Uterus (tissue), 4 donors: ENCODE measurements at places on chromosomes 2 and 18.

DNA sequence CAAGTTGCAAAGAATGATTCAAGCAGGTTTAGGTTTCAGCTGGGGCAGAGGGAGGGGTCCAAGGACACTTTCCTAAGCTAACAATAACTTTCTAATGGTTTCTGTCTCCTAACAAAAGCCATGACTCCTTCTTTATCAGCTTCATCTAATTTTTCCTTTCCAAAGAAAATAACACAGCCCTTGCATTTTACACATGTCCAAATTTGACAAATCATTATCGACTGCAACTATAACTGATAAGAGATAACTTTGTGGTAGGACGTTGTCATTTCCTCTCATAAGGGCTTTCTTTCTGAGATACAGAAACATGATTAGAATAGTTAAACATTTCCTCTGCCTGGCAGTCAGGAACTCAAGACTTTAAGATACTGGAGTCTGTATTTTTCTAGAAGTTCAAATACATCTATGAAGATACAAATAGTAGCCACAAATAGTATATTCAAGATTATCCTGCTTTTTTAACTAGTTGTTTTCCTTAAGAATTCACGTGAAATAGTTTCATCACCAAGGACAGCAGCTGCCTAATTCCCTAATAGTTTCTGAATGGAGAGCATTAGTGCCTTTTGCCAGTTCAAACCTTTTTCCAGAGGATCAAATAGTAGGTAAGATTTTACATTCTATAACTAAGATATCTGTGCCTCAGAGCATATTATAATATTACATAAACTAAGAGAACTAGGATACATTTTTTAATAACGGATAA lies 263.2 kb downstream of the EXOC6B start:
- DNase-seq = no peak
- peak overlapping the region; percentile 35 for H3K27ac ChIP-seq
- H3K4me3 ChIP-seq = no peak overlapping the region
- no peaks in the 10 kb centered on the region for H3K27me3 ChIP-seq

GRCh38 chr18:33466822-33467221 lies 26.3 kb upstream of the CCDC178 start:
- DNase-seq = no peak
- no peaks in the 10 kb centered on the region for H3K4me1 ChIP-seq
- no peaks in the 10 kb centered on the region for H3K36me3 ChIP-seq
- no peak overlapping the region for H3K27ac ChIP-seq
- H3K4me3 ChIP-seq = no peak overlapping the region
- no peaks in the 10 kb centered on the region for H3K27me3 ChIP-seq

DNA sequence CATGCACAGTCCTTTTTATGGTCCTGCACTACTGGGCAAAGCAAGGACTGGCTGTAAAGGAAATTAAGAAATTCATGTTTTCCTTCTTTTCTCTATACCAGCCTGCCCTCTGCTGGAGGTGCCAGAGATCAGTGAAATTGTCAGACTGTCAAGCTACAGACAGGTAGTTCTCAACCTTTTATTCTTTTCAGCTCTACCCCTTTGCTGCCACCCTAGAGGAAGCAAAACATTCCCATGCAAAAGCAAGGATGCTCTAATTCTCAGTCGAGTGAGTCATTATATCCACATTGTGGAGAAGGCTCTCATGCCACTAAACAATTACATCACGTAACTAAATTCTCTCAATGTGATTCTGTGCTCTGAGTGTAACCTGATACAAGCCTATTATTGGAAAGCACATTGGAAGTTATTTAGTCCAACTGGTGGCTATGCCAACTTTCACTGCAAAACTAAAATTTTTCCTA lies 25.0 kb upstream of the RAPGEF4 start:
- H3K27me3 ChIP-seq = no peaks in the 10 kb centered on the region
- no peak overlapping the region for H3K4me3 ChIP-seq
- H3K36me3 ChIP-seq = no peaks in the 10 kb centered on the region

DNA sequence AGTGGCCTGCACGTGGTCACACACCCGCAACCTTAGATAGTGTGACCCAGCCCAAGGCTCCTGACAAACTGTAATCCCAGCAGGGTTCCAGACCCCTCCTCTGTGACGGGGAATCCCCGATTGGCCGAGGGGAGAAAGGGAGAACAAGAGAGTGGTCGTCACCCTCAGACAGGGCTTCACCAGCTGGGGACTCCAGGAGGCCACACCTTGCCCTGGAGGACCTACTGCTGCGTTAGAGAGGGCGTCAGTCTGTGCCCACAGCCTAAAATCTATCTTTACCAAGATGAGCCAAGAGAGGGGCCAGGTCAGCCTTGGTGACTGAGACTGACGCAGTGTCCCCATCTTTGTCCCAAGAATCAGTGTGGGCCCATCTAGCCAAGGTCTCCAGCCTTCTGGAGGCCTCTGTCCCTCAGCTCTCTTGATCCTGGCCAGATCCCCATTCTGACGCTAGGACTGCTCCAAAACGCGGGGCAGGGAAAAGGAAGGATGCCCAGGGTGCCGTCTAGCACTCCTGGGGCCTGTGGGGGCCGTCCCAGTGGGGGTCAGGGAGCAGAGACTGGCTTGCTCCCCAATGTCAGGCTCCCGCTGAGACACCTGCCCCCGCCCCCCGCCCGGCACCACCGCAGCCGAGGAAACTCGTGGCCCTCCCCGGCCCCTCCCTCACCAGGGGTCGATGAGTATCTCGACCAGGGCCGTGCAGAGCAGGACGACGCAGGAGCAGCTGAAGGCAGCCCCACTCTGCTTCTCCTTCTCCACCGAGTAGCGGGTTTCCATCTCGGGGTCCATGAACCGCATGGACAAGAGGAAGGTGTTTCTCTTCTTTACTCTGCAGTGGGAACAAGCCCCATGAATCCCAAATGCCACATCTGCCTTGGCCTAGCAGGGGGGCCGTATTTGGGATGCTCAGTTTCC lies 40.9 kb downstream of the CENPO start:
- DNase-seq = no peak
- H3K36me3 ChIP-seq = no peaks in the 10 kb centered on the region
- H3K4me3 ChIP-seq = no peak overlapping the region

GRCh38 chr18:63325086-63325686 lies 5.6 kb upstream of the BCL2 start:
- no peaks in the 10 kb centered on the region for H3K27me3 ChIP-seq
- H3K27ac ChIP-seq = no peak overlapping the region
- H3K4me3 ChIP-seq = no peak overlapping the region
- DNase-seq = no peak
- H3K4me1 ChIP-seq = no peaks in the 10 kb centered on the region
- H3K36me3 ChIP-seq = no peaks in the 10 kb centered on the region

DNA sequence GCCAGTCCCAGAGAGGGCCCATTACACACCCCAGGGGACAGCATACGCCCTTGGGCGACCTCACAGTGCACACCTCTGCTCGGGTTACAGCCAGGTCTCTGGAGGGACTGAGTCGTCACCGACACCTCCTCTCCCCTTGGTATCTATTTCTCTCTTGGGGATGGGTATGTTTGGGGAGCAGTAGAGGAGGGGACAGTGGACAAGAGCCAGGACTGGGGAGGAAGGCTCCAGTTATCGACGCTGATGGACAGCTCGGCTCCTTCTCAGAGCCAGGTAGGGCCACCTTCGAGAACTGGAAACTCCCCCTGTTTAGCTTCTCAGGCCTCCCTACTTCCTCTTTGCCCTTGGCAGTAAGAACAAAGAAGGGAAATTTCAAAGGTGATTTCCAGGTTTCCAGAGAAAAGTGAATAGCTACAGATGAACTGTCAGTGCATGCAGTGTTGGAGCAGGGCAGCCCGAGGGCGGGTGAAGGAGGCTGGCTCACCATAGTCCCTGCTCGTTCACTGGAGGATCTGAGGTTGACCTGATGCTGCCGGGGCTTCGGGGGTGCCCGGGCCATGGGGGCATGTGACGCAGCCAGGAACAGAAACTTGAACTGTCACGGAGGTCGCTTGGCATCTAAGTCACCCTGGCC lies 4.4 kb upstream of the SEMA4C start:
- H3K27ac ChIP-seq = peak overlapping the region; percentile 65
- no peak overlapping the region for H3K4me3 ChIP-seq
- no peak for DNase-seq

- no peaks in the 10 kb centered on the region for H3K4me1 ChIP-seq
- no peak overlapping the region for H3K27ac ChIP-seq
- H3K4me3 ChIP-seq = no peak overlapping the region
- H3K36me3 ChIP-seq = no peaks in the 10 kb centered on the region
- DNase-seq = peak; percentile 20
These were observed 22.8 kb upstream of the DGKD start for GRCh38 chr2:233331536-233331935.

DNA sequence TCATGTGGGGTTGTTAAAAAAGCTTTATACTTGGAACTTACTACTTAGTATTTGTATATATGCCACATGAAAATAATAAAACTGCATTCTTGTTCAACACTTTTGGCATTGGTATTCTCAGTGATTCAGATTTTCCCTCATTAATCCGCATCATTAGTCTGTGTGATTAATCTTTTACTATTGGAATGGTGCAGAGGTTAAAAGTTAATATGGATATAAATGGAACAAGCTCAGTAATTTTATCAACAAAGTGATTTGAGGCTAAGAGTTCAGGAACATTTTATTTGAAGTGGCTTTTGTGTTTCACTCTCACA lies 45.4 kb upstream of the REG3G start:
- no peaks in the 10 kb centered on the region for H3K36me3 ChIP-seq
- H3K27ac ChIP-seq = no peak overlapping the region
- H3K4me3 ChIP-seq = no peak overlapping the region
- no peaks in the 10 kb centered on the region for H3K27me3 ChIP-seq
- H3K4me1 ChIP-seq = no peaks in the 10 kb centered on the region
- DNase-seq = no peak

GRCh38 chr2:197927994-197928393 lies 123.6 kb downstream of the PLCL1 start:
- H3K4me1 ChIP-seq = peaks cover 5% of the 10 kb centered on the region
- no peak overlapping the region for H3K4me3 ChIP-seq
- no peaks in the 10 kb centered on the region for H3K27me3 ChIP-seq
- no peak overlapping the region for H3K27ac ChIP-seq

DNA sequence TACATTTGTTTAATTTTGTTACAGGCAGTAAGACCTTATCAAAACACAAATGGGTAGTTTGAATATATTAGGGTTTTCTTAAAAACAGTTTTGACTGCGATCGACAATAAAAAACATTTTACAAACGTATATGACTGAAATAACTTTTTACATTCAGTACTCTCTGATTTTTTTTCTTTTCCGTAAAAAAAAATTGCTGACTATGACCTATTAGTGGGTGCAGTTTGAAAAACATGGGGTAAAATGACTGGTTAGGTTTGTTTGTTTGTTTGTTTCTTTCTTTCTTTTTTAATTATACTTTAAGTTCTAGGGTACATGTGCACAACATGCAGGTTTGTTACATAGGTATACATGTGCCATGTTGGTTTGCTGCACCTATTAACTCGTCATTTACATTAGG lies 36.9 kb downstream of the EPC2 start:
- no peaks in the 10 kb centered on the region for H3K27me3 ChIP-seq
- no peaks in the 10 kb centered on the region for H3K36me3 ChIP-seq
- no peak for DNase-seq
- no peaks in the 10 kb centered on the region for H3K4me1 ChIP-seq
- H3K4me3 ChIP-seq = no peak overlapping the region

GRCh38 chr18:35611518-35611917 lies 30.0 kb downstream of the GALNT1 start:
- peaks cover 6% of the 10 kb centered on the region for H3K4me1 ChIP-seq
- no peak overlapping the region for H3K27ac ChIP-seq
- no peak for DNase-seq
- no peaks in the 10 kb centered on the region for H3K27me3 ChIP-seq
- H3K4me3 ChIP-seq = no peak overlapping the region

- no peak for DNase-seq
- H3K27me3 ChIP-seq = no peaks in the 10 kb centered on the region
- no peaks in the 10 kb centered on the region for H3K4me1 ChIP-seq
- no peaks in the 10 kb centered on the region for H3K36me3 ChIP-seq
- no peak overlapping the region for H3K27ac ChIP-seq
- no peak overlapping the region for H3K4me3 ChIP-seq
These were observed 1.6 kb upstream of the PHLPP1 start for GRCh38 chr18:62713651-62714247.

DNA sequence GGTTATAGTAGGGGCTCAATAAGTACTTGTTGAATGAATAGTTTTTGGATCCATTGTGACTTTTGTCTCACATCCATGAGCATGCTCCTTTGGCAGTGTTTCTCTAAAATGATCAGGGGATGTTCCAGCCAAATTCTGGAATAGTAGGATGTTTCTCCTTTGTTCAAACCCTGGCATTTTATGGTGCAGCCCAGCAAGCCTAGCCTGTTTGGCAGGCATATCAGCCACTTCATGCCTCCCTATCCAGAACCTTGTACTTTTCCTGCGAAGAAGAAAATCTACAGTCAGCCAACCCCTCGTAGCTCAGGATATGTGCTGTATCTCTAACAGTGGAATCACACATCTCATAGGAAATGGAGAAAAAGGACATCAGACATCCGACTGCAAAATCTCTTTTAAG lies 27.1 kb upstream of the RPRD1A start:
- no peak overlapping the region for H3K27ac ChIP-seq
- no peaks in the 10 kb centered on the region for H3K4me1 ChIP-seq
- no peak for DNase-seq
- H3K4me3 ChIP-seq = no peak overlapping the region
- H3K36me3 ChIP-seq = no peaks in the 10 kb centered on the region

- no peak overlapping the region for H3K4me3 ChIP-seq
- no peak overlapping the region for H3K27ac ChIP-seq
- no peaks in the 10 kb centered on the region for H3K36me3 ChIP-seq
- DNase-seq = peak; percentile 1
- no peaks in the 10 kb centered on the region for H3K4me1 ChIP-seq
- H3K27me3 ChIP-seq = no peaks in the 10 kb centered on the region
These were observed 127.5 kb upstream of the ID2 start for GRCh38 chr2:8554296-8554806.

GRCh38 chr2:165575044-165575615 lies 105.6 kb downstream of the CSRNP3 start:
- H3K4me3 ChIP-seq = no peak overlapping the region
- H3K27me3 ChIP-seq = no peaks in the 10 kb centered on the region
- DNase-seq = no peak
- H3K27ac ChIP-seq = peak overlapping the region; percentile 0

- no peaks in the 10 kb centered on the region for H3K27me3 ChIP-seq
- peak overlapping the region; percentile 93 for H3K27ac ChIP-seq
- no peak for DNase-seq
- peaks cover 3% of the 10 kb centered on the region for H3K4me1 ChIP-seq
- no peak overlapping the region for H3K4me3 ChIP-seq
These were observed 107.3 kb upstream of the ZFP36L2 start for GRCh38 chr2:43333656-43334144.

DNA sequence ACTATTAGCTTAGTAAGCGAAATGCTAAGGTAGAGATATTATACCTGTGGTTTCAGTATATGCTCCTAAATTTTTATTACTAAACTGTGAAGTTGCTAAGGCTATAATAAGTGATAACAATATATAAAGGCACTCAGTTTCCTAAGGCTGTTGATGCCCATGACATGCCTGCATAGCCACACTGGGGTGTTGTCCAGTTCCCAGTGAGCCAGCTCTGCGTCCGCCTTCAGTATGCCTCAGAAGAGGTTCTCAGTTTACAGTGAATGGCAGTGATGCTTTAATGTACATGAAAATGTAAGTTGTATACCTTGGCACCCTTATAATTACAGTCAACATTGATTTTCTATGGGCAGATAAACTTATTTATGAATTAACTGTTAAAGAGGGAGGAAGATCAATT lies 7.2 kb downstream of the FHOD3 start:
- no peaks in the 10 kb centered on the region for H3K27me3 ChIP-seq
- H3K4me1 ChIP-seq = no peaks in the 10 kb centered on the region
- H3K27ac ChIP-seq = no peak overlapping the region
- no peak overlapping the region for H3K4me3 ChIP-seq
- DNase-seq = no peak
- H3K36me3 ChIP-seq = no peaks in the 10 kb centered on the region

GRCh38 chr2:179850188-179850587 lies 11.2 kb downstream of the ZNF385B start:
- H3K36me3 ChIP-seq = no peaks in the 10 kb centered on the region
- H3K27me3 ChIP-seq = peaks cover 4% of the 10 kb centered on the region
- no peak overlapping the region for H3K4me3 ChIP-seq
- no peak for DNase-seq
- H3K4me1 ChIP-seq = no peaks in the 10 kb centered on the region
- H3K27ac ChIP-seq = no peak overlapping the region
